GM20000 (cell line): ENCODE measurements at places on chromosomes 7 and 10.

- DNase-seq, result peak; percentile 58
These were observed 4.9 kb upstream of the FAM53B start for GRCh38 chr10:124748953-124749645.

- no peak for DNase-seq
These were observed 52.0 kb upstream of the GRB10 start for GRCh38 chr7:50834679-50835078.

GRCh38 chr7:132249256-132249971 is 326.9 kb downstream of the PLXNA4 start:
- DNase-seq, result peak; percentile 11

GRCh38 chr7:19491821-19492452 is 216.9 kb downstream of the POLR1F start:
- DNase-seq, result peak; percentile 4

DNA sequence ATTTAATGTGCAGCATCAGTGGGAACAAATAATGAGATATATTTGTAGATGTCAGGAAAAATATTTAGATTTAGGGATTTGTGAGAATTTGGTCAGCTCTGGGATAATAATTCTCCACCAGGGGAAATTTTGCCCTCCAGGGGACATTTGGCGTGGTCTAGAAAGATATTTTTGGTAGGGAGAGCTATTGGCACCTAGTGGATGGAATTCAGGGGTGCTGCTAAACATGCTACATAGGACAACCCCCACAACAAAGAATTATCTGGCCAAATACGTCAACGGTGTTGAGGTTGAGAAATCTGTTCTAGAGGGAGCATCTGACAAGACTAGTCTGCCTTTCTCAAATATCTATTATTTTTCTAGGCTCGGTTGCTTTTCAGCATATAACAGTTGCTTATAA is 2.1 kb downstream of the ADK start:
- DNase-seq, result no peak

GRCh38 chr7:111356941-111357340 is 205.4 kb downstream of the IMMP2L start:
- no peak for DNase-seq

DNA sequence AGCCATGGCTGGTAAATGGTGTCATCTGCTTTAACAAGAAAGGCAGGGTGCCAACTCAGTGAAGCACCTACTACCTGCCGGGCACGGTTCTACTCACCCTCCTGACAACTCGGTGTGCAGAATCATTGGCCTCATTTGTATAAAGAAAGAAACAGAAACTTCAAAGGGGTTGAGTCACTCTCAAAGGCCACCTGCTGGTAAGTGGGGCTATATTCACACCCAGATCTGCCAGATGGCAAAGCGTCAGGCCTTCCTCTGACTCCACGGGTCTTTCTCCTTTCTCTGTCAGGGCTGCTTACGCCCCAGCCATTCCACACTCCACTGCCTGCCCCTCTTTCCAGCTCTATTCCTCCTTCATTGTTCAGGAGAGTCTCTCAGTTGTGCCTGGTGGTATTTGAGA is 309.2 kb downstream of the GFRA1 start:
- DNase-seq, result no peak

DNA sequence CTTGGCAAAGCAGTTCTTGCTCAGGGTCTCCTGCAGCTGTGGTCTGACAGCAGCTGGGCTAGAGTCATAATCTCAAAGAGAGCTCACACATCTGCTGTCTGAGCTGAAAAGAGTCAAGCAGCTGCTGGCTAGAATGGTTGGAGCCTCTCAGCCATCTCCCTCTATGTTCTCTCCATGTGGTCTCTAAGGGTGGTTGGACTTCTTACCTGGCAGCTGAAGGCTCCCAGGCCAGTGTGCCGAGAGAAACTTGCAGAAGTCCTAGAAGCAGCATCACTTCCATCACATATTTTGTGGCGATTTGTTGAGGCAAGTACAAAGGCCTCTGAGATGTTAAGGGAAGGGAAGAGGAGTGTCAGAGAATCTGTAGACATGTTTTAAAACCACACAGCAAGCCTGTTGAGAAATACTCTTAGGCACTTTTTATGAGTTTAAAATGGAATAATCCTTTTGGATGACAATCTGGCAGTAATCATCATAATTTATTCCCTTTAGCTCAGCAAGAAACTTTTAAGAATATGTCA is 93.2 kb downstream of the REEP3 start:
- DNase-seq, result no peak

DNA sequence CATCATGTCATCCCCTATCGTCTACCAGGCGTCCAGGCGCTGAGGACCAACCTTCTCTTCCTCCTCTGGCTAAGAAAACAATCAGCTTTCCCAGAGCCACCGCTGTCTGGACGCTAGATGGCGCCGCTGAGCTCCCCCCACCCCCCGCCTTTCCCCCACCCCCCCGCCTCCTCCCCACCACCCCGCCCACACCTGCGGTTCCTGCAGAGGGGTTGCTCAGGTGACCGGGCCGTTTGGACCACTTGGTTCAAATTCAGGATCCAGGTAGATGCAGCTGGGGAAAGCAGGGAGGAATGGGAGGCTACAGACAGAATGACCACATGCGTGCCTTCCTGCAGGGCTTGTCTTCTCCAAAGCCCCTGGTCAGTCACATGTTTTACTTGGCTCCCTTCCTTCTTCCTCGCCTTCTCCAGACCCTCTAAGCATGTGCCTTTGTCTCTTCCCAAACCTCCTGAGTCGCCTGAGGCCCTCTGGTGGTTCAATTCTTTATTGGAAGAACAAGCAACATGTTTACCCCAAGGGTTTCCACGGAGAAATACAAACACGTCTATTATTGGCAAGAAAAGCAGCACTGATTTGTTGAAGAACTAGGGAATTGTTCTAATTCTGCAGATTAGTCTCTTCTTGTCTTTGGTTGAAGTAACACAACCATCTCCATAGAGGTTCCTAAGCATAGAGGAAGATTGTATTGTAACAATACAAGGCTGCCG is 24.7 kb downstream of the AOC1 start:
- DNase-seq, result peak; percentile 68

DNA sequence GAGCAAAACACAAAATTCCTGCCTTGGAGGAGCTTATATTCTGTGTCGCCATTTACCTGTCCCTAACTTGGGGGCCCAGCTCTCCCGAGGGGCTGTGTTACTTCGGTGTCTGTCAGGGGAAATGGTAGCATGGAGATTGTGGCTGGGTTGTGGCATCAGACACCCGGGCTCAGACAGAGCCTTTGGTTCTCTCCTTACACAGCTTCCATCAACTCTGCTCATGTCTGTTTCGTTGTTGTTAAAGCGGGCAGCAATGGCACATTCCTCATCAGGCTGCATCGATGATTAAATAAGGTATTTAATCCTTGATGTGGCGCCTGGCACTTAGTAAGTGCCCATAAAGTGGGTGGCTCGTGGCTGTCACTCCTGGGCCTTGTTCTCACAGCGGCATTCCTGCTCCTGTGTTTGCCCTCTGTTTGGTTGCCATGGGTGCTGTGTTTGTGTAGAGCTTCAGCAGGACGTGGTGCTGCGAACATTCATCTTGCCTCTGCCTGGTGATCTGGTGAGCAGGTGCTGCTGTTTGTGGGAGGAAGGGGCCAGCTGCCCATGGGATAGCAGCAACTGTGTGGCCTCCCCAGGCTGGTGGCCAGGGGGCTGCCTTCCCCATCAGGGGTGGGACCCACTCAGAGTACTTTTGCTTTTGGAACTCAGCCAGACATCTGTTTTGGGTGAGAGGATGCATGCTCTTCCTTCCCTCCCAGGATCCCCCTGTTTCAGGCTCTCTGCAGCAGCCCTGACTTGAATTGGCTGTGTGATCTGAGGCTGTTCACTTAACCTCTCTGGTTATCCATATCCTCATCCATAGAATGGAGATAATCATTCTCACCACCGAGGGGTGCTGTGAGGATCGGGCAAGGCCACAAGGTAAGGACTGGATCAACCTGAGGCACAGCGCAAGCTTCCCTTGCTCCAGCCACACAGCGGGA is 207.2 kb upstream of the SVIL start:
- DNase-seq, result no peak

GRCh38 chr7:143227806-143228205 is 6.0 kb downstream of the TAS2R40 start:
- DNase-seq, result no peak

GRCh38 chr7:104978460-104978859 is 35.5 kb upstream of the KMT2E start:
- DNase-seq, result no peak

DNA sequence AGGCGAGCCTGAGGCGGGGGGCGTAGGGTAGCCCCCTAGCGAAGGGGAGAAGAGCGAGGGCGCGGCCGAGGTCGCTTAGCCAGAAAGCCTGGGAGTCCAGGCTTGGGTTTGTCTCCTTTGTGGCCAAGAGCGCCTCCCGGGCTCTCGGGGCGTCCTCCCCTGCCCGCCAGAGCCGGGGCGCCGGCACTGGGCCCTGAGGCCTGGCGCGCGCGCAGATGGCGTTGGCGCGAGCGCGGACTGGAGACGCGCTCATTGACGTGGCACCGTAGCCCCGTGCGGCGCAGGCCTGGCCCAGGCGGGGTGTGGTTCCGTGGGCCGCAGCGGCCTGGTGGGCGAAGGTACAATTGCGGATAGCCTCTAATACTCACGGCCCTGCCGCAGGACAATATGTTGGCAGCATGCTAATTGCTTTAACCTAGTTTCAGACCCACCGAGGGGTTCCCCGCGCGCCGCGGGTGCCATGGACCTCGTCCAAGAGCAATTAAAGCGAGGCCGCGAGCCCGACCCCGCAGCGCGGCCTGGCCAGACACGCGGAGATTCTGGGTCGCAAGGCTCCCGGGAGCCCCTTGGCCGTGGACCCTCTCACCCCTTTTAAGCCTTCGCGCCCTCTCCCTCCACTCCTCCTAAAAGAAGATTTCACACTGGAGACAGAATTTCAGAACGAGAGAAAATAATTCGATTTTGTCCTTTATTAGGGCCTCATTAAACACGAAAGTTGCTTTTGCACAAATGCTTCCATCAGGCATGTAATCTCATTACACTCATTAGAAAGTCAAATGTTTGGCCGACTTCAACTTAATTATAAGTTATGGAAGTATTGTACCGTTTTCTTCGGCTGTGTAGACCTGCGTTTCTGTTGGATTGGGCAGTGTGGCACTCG is 3.1 kb downstream of the PTF1A start:
- DNase-seq, result no peak

DNA sequence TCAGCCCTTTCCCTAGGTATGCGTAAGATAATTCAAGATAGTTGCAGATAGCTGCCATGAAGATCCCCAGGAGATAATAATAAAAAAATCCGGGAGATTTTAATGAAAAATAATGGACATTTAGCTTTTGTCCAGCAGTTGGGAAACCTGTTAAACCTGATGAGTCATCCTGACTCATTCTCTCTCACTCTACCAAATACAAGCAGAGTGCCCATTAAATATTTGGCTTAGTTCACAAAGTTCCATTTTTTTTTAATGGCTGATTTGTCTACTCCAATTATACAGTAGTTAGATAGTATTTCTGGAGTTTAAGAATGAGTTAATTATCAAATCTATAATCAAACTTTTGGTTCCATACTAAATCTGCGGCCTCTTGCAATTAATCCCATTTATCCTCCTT is 2.1 kb upstream of the SHTN1 start:
- no peak for DNase-seq

DNA sequence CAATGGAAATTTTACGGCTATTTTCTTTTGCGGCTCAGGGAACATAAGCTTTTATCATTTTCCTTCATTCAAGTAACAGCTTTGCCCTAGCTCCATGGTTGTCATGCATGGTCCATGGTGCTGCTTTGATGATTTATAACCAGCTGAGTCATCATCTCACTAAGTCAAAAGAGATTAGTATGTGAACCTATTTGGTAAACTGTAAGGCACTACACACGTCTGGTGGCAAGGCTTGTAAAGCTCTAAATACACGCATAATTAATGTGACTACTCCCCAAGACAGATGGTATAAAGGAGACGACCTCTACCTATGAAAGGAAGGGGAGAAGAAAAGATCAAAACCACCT is 340.2 kb downstream of the KCNMA1 start:
- DNase-seq, result no peak

GRCh38 chr10:44382981-44383748 is 1.7 kb downstream of the CXCL12 start:
- DNase-seq, result no peak

DNA sequence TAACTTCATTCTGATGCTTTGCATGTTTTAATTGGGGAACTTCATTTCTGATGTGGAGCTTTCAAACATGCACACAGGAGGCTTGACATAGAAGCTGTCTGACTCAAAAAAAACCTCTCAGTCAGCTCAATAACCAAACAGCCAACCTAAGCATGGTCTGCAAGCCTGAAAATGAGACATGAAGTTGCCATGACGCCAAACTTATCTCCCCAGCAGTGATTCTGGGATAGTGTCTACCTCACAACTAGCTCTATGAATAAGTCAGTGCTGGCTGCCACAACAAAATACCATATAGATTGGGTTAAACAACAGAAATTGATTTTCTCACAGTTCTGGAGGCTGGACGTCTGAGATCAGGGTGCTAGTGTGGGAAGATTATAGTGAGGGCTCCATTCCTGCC is 244.2 kb downstream of the CCDC3 start:
- DNase-seq, result no peak

DNA sequence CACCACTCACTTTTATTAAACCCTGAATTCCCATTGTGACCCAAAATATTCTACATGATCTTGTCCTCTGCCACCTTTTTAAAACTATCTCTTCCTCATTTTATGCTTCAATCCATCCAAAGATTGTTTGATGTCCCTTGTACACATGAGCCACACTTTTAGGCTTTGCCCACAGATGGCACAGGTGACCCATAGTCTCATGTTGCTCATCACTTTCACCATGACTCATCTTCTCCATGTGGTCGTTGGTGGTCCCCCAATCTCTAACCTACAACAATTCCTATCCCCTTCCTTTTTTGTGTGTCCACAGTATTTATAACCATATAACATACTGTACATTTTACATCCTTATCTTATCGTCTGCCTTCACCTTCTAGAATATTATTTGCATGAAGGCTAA is 271.5 kb upstream of the ZWINT start:
- DNase-seq, result no peak

- no peak for DNase-seq
These were observed 19.9 kb downstream of the WDR86 start for GRCh38 chr7:151389768-151390597.

- no peak for DNase-seq
These were observed 259.5 kb upstream of the NPY start for GRCh38 chr7:24024276-24025068.

DNA sequence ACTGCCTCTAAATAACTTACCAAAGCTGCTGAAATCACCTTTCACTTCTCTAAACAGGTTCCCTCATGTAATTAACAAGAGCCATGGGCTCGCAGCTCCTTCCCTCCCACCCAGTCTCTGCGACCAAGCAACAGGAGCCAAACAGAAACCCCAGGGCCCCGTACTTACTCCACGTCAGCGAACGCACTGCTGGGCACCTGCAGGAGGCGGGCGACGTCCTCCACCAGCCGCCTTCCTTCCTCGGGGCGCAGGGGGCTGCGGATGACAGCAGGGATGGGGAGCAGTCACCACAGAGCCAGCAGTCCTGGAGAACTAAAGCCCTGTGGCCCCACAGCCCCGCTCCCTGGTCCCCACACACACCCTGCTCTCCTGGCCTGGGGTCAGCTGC is 477.0 kb downstream of the PTPRN2 start:
- DNase-seq, result no peak

- DNase-seq, result no peak
These were observed 66.4 kb upstream of the TNRC18 start for GRCh38 chr7:5489991-5490536.

- no peak for DNase-seq
These were observed 871 bp downstream of the ST7 start for GRCh38 chr7:116953906-116954838.

- no peak for DNase-seq
These were observed 237.8 kb downstream of the ZMYND11 start for GRCh38 chr10:373015-373414.

- DNase-seq, result peak; percentile 46
These were observed 24.3 kb downstream of the FBXW4 start for GRCh38 chr10:101670635-101671034.

- no peak for DNase-seq
These were observed 136.5 kb upstream of the ETV1 start for GRCh38 chr7:14125998-14126397.
